Stimulated activated CD4-positive, alpha-beta T cell treated with anti-CD3 and anti-CD28 coated beads, Interleukin-15, amount 100 ng/mL, for 1 hour (primary cell): ENCODE measurements at places on chromosomes 11 and 22.
A peak's percentile ranks its signal among the peaks of the same experiment; 100 is the strongest.

- no peak for DNase-seq
These were observed 25.0 kb upstream of the FZD4 start for GRCh38 chr11:86980086-86980796.

DNA sequence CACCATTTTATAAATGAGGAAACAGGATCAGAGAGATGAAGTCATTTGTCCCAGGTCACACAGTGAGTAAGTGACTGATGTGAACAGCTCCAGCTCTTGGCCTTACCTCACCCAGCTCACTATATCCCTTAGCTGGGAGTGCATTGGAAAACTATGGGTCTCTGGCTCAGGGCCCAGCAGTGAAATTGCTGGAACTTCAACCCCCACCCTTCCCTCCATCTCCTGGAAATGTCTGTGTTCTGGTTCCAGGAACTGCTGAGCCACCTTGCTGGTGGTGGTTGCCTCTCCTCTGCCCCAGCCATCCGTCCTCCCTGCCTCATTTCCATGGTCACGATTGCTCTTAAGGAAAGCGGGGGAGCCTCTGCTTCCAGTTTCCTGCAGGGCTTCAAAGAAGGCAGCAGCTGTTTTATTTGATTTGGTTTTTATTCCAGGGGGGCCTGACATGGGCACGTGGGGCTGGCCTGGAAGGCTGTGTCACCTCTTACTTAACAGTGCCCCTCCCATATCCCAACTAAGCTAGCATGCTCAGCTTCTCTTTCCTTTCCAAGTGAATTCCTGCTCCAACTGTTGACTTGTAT, 46.2 kb upstream of the CSTF3 start:
- DNase-seq, result no peak

DNA sequence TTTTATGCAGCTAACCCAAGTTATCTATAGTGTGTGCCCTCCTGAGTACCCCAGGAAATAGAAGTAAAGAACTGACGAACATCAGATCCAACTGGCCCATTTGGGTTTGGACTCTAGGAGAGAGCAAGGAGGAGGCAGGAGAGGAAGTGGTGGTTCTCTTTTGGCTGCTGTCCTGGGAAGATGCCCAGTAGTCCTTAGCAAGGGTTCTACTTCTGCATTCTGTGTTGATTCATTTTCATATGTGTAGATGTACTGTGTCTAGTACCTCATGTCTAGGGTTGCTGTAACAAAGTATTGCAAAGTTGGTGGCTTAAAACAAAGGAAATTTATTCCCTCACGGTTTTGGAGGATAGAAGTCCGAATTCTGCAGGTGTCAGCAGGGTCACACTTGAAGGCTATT, 6.6 kb upstream of the MMP27 start:
- no peak for DNase-seq

DNA sequence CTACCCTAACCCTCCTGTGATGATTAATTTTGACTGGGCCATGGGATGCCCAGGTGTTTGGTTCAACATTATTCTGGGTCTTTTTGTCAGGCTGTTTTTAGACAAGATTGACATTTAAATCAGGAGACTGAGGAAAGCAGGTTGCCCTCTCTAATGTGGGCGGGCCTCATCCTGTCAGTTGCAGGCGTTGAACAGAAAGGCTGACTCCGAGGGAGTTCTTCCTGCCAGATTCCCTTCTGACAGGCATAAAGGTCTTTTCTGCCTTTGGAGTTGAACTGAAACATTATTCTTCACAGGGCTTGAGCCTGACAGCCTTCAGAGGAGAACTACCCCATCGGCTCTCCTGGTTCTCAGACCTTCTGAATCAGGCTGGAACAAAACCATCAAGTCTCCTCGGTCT, 4.3 kb upstream of the PSMC3 start:
- DNase-seq, result no peak

DNA sequence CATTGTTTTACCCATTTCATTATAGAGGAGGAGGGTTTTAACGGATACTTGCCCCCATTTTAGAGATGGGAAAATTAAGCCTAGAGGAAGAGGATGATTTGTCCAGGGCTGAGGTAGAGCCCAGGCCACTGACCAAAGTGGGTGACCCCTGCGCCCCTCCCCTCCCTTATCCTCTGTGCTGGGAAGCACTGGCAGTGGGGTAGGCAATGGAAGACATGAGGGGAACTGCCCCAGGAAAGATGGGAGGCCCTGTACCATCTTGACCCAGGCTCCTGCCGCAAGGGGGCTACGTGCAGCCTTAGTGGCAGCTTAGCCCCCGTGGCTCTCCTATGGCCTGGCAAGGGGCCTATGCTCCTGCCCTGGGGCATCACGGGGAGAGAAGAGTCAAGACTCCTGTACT, 76.4 kb upstream of the MYOD1 start:
- no peak for DNase-seq

- DNase-seq, result peak; percentile 9
These were observed 753 bp upstream of the PPARA start for GRCh38 chr22:46149512-46150033.

GRCh38 chr11:10455637-10456487, 798 bp downstream of the AMPD3 start:
- peak; percentile 46 for DNase-seq

DNA sequence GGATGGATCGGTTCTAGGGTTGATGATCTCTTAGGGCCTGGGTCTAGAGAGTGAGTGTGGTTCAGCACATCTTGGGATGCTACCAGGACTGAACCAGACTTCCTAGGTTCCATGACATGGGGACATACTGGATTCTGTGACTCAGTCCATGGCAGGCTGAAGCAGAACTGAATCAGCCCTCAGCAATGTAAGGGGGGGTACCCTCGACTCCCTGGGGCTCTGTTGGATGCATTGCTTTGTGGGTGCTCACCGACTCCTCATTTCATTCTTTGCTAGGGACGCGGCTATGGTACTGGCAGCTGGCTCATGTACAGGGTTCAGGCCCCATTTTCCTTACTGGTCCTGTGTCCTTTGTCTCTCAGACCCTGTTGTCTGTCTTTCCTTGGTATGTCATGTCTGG, 733 bp upstream of the GRAMD1B start:
- no peak for DNase-seq

GRCh38 chr22:33746501-33746928, 173.8 kb downstream of the LARGE1 start:
- DNase-seq, result no peak

DNA sequence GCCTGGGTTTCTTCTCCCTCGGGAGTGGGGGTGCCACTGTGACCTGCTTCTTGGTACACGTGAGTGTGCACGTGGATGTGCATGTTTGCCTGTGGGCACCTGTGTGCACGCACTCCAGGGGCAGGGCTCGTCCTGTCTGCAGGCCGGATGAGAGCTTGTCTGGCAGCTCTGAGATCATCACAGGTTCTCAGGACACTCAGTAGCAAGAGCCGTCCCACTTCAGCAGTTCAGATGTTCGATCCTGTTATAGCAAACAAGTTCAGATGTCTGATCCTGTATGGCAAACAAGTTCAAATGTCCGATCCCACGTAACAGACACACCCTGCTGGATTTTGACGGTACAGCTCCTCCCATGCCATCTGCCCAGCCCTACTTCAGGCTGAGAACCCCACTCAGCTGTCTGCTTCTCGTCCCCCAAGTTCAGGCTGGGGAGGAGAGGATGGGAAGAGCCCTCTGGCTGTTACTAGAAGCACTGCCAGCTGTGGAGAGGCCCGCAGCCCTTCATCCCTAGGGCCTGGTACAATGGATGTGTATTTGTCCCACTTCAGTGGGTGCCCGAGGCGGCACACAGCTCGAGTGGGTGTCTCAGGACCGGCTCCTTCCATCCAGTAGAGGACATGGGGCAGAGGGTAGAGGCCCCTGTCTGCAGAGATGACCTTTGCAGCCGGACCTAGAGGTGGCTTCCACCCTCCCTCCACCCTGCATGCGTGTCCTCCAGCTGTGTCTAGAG, 1126.9 kb downstream of the BRD1 start:
- DNase-seq, result no peak

DNA sequence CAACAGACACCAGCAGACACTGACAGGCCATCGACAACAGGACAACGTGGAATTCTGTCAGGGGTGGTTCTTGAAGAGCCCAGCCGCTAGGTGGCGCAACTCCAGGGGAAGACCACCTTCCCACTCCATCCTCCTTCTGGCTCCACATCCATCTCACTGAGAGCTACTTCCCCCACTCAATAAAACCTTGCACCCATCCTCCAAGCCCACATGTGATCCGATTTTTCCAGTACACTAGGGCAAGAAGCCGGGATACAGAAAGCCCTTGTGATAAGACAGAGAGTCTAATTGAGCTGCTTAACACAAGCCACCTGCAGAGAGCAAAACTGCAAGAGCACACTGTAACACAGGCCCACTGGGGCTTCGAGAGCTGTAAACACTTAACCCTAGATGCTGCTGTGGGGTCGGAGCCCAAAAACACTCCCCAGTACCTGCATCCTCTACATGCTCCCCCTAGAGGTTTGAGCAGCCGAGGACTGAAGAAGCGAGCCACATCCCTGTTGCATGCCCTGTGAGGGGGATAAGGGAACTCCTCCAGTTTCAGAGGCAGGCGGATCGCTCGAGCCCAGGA, 11.5 kb upstream of the RAB39A start:
- DNase-seq, result peak; percentile 10

DNA sequence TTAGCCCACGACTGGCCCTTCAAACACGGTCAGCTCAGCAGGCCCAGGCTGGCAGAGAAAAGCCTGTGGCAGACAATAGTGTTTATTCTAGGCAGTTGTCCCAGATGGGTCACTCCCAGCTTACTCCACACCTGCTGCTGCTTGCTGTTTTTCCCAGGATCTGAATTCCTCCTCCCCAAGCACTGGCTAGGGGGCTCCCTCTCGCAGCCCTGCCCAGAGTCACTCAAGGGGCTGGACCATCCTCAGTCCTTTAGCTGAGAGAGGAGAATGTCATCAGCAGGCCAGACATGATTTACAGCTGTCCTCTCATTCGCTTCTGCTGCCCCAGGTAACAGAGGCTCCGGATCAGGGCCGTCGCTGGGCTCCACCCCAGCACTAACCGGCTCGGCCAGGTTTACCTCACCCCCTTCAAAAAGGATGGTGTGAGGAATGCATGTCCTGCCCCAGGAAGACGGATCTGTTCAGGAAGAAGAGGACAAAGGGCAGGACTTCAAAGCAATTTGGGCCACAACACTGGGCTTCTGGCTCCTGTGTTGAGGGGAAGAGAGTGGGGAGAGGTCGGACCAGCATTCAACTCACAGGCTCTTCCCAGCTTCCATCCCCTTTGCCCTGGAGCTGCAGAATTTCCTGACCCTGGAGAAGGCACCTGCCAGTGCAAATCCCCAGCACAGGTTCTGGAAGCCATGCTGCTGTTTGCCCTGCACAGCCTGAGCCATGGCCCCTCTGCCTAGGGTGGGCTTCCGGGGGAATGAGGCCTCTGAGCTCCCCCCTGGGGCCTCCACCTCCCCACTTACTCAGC, 59.7 kb upstream of the BARX2 start:
- DNase-seq, result no peak

GRCh38 chr11:100863080-100863581, 176.0 kb downstream of the ARHGAP42 start:
- no peak for DNase-seq

DNA sequence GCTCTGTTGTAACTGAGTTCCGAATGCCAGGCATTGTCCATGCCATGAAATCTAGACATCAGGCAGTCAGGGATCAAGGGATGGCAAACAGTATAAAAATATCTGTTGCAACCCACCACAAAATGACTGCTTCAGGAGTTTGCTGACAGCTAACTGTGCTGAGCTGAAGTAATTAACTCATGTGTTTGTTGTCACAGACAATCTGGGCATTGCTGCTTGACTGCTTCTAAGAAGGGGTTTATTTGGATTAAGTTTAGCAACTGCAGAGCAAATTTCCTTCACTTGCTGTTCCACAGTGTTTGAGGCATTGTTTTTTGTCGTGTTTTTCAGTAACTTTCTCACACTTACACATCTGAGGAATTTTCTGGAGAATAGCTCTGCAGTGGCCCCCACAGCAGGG, 30.4 kb downstream of the BSX start:
- DNase-seq, result no peak

DNA sequence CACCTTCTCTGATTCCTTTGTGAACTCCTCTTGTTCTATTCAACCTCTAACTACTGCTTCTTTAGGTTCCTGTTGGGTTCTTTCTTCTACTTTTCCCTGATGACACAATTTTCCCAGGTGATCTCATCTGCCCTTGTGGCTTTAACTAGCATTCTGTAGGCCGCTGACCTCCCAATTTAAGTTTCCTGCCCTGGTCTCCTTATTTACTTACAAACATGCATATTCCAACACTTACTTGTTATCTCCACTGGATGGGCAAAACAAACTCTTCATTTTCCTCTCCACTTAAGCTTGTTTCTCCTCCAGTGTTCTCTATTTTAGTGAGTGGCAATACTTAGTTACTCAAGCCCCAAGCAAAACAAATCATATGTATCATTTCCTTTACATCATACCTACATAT, 734.5 kb downstream of the METTL15 start:
- DNase-seq, result no peak

DNA sequence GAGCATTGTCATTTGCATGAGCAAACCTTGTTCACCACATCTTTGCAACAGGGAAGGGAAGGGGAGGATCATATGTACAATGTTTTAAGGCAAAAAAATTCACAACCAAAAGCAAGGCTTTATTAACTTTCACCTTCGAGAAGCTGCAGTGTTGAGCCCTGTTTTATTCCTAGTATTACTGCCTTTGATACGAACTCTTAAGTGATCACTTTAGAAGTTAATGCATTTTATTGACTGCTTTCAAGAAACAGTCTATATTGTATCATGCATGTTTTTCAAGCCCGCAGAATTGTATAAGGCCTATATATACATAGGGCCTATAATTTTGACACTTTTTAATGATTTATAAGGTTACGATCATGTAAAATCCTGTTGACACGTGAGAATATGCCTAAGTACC, 117.5 kb upstream of the VPREB1 start:
- DNase-seq, result no peak

DNA sequence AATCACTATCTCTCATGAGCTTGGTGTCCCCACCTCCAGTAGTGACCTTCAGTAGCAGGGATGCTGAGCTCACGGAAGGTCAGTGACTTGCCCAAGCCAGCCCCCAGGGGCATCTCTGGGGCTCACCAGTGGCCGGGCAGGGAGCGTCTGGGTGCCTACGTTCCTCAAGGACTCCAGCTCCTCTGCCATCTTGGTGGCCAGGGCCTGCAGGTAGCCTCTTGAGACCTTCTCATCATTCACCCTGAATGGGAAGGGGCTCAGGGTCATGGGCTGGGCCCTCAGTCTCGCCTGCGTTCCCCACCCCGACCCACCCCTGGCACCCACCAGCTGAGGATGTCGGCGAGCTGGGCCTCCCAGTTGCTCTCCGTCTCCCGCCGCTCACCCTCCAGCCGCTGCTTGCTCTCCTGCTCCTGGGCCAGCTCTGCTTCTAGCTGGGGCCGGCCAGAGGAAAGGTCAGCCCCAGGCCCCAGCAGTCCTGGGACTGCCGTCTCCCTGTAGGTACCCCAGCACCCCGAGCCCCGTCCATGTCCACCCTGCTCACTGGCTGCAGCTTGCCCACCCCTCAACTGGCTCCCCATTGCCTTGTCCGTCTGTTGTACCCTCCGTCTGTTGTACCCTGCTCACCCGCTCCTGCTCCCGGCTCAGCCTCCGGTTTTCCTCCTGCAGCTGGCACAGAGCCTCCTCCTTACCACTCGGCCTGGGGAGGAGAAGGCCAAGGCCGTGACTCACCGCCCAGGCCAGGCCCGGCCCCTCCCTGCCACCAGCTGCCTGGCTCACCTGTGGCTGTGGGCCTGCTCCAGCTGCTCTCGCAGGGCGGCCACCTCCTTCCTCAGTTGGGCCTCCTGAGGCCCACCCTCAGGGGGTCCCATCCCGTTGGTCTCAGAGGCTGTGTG, 9.5 kb downstream of the CDC42BPG start:
- DNase-seq, result no peak
